ENCODE measurements at places on chromosomes 5 and 9.

DNA sequence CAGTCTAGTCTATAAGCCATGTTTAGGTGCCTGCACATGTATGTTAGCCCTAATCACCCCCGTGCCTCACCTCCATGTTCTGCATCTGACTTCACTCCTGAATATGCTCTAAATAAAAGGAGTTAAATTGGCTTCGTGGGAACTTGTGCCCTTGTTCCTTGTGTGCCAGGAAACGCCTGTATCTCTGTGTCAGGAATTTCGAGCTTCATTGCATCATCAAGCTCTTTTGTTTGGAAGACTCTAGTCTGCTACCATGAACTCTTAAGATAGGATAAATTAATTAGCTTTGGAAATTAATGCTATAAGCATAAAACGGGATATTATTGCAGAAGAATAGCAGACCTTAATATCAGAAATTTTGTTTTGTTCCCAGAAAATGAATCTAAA, 99.2 kb downstream of the ADCY2 start:
- no peaks in the 10 kb centered on the region for H3K36me3 ChIP-seq
- no peak overlapping the region for H3K4me3 ChIP-seq
- no peaks in the 10 kb centered on the region for H3K4me1 ChIP-seq
- no peak for DNase-seq

GRCh38 chr5:15008476-15008875, 136.9 kb upstream of the ANKH start:
- H3K4me3 ChIP-seq = no peak overlapping the region
- H3K4me1 ChIP-seq = peaks cover 4% of the 10 kb centered on the region
- H3K36me3 ChIP-seq = no peaks in the 10 kb centered on the region
- H3K27me3 ChIP-seq = no peaks in the 10 kb centered on the region
- DNase-seq = peak; percentile 94

- no peak for DNase-seq
- H3K27me3 ChIP-seq = no peaks in the 10 kb centered on the region
- H3K4me1 ChIP-seq = no peaks in the 10 kb centered on the region
- H3K36me3 ChIP-seq = no peaks in the 10 kb centered on the region
Measured at GRCh38 chr5:67435032-67435431, 238.4 kb upstream of the CD180 start.

DNA sequence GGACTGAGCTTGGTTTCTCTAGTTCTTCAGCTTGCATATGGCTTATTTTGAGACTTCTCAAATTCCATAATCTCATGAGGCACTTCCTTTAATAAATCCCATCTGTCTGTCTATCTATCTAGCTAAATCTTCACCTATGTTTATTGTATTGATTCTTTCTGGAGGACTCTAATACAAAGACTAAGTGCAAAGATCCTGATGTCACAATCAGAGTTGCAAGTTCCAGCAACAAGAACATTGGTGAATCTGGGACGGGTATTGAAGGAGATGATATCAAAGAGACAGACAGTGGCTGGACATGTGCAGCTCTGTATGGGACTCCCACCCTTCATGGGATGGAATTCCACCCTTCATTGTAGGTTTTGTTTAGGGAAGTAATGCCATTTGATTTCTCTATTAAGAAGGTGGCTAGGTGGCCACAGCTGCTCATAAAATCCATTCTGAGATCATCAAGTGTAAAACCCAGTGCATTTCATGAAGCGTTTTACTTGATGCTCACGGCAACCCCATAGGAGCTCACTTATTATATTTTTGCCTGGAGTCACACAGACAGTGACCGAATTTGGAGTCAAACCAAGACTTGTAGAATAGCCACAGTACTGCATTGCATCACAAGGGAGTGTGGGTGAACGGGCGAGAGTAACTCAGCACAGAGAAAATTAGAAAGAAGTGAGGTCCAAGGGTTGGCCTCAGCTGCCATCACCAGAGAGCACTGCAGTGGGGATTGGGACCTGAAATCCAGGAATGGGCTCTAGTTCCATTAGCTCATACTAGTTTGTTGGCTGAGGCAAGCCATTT, 24.9 kb downstream of the TAS2R1 start:
- DNase-seq = no peak
- no peaks in the 10 kb centered on the region for H3K27me3 ChIP-seq
- no peaks in the 10 kb centered on the region for H3K36me3 ChIP-seq

DNA sequence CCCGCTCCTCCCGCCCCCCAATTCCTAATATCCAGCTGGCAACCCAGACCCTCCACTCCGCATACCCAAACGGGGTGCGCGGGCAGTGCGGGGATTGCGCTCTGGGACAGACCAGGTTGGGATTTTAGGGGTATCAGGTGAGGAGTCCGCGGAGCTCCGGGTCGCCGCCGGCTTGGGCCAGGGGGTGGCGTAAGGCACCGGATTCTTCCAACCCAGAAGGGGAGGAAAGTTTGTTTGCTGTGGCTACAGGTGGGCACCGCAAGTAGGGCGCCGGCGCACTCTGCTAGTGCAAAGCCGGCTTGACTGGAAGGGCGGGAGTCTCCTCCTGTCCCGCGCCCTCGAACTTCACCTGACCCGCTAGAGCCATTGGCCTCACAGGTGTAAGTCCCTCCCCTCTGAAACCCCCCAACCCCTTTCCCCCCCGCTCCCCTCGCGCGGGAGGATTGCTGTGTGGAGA, 709 bp downstream of the IQGAP2 start:
- H3K4me1 ChIP-seq = no peaks in the 10 kb centered on the region
- H3K27ac ChIP-seq = peak overlapping the region; percentile 80
- H3K4me3 ChIP-seq = peak overlapping the region; percentile 83
- DNase-seq = no peak
- no peaks in the 10 kb centered on the region for H3K27me3 ChIP-seq
- H3K36me3 ChIP-seq = no peaks in the 10 kb centered on the region

DNA sequence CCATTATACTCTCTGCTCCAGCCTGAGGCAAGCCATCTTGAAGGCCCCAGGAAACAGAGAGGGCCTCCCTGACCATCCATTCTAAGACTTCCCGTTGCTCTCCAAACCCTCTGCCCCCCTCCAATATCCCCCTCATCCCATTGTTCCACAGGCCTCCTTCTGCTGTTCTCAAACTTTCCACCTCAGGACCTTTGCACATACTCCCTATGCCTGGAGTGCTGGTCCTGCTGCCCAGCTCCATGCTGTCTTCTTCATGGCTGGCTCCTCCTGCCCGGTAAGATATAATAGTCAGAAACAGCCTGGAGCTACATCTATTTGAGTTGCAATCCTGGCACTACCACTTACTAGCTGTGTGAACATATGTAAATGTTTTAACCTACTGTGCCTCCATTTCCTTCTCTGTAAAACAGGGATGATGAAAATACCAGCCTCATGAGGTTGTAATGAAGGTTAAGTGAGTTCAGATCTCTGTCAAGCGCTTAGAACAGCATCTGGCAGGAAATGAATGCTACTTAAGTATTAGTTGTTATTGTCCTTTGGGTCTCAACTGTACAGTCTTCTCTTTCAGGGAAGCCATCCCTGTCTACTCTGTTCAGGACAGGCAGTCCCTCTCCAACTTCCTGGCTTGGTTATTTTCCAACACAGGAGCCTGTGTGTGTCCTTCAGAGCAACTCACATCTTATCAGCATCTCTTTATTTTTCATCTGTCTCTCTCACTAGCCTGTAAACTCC, 45.8 kb downstream of the TMOD1 start:
- H3K4me1 ChIP-seq = no peaks in the 10 kb centered on the region
- no peaks in the 10 kb centered on the region for H3K27me3 ChIP-seq
- no peaks in the 10 kb centered on the region for H3K36me3 ChIP-seq
- no peak overlapping the region for H3K4me3 ChIP-seq

DNA sequence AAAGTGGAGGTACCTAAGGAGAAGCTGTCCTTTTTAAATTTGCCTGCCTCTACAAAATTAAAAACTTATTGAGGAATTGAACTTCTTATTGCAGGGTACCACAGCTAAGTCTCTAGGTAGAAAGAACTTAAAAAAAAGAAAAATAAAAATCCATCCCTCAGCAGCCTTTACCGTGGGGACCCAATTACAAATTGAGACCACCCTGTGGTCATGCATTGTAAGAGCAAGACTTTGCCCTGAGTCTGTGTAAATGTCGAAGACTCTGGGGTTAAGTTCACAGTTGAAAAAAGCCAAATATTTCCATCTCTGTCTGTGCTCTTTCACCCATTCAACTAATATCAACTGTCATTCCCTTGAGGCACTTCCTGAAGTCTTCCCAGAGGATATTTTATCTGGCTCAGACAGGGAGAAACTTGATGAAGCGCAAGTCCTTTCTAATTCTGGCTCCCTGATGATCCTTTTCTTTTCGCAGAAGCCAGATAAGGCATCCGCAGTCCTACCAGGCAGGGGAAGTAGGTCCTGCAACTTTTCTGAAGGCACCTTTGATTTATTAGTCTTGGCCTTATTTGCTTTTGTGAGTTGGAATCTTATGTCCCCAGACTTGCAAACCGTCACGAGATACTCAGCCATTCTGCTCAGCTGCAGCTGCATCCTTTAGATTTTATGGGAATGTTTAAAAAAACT, 323.8 kb upstream of the WWC1 start:
- H3K36me3 ChIP-seq = no peaks in the 10 kb centered on the region
- H3K27me3 ChIP-seq = no peaks in the 10 kb centered on the region
- no peak for DNase-seq
- H3K27ac ChIP-seq = no peak overlapping the region
- no peaks in the 10 kb centered on the region for H3K4me1 ChIP-seq

GRCh38 chr9:114611516-114612271, 603 bp downstream of the TMEM268 start:
- H3K36me3 ChIP-seq = no peaks in the 10 kb centered on the region
- peak overlapping the region; percentile 91 for H3K27ac ChIP-seq
- H3K4me3 ChIP-seq = peak overlapping the region; percentile 71

Data from colonic mucosa (tissue), 4 donors.